ENCODE measurements at places on chromosomes 11 and 22. TPM values are rescaled to one million over a fixed set of nuclear protein-coding genes. Genes with fewer than 3 reads are reported as not detected.

Gene OSM
- 74.7 TPM for total RNA-seq

DNA sequence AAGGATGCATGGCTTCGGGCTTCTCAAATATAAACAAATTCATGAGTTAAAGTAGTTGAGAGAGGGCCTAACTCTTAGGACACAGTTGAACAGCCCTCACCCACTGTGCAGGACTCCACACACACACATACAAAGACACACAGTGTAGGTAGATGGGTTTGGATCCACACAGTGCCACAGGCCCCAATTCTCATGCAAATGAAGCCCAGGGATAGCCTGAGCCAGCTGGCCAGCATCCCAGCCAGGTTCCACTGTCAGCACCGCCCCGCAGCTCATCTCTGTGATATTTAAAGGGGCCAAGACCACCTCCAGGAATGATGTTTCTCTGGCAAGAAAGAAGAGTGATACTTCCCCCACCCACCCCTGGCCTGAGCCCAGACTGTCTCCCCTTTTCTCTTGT lies 11.7 kb downstream of the SLC35C1 start:
- no peak for DNase-seq

- DNase-seq: no peak
Observed at GRCh38 chr11:1238767-1239595, 16.1 kb downstream of the MUC5B start.

Gene PKNOX2
- not detected for total RNA-seq

GRCh38 chr11:118306556-118306955 lies 2.0 kb downstream of the CD3E start:
- DNase-seq: peak; percentile 32

DNA sequence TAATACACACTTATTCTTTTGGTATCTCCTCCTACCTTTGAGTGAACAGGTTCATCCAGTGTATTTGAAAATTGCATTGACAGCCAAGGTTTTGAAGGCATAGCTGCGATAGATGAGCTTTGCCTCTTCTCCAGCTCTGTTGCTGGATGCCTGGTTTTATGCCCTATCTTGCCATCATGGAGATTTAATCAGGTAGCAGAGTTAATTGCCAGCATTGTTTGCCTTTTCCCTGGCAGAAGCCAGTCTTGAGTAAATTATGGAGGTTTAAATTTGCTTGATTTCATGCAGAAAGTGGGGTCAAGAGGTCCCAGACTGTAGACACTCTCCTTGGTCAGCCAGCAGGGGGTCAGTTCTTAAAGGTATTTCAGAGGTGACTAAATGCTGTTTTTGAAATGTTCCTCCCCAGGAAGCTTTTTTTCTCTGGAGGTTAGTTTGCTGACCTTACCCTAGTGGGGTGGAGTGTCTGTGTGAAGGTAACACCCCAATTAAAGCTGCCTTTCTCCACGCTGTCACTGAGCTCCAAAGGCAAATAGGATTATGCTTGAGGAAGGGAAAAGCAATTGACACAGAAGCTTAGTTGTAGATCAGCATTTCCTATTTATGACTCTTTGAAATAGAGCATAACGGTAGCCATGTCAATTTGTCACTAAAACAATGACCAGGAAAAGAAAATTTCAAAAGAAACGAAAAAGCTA lies 96.0 kb downstream of the EXT2 start:
- no peak for DNase-seq

DNA sequence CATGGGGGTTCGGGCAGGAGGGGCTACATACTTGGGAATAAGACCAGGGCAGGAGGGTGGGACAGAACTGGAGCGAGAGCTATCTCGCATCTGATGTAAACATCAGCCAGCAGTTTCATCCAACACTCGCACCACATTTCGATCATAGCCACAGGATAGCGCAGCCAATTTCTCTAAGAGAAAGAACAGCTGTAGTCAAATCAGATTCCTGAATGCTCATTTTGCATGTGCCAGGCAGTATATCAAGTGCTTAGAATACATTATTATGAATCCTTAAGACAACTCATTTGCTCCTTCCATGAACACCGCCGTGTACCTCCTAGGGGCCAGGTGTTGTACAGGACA lies 14.5 kb downstream of the DGCR2 start:
- DNase-seq: no peak

DNA sequence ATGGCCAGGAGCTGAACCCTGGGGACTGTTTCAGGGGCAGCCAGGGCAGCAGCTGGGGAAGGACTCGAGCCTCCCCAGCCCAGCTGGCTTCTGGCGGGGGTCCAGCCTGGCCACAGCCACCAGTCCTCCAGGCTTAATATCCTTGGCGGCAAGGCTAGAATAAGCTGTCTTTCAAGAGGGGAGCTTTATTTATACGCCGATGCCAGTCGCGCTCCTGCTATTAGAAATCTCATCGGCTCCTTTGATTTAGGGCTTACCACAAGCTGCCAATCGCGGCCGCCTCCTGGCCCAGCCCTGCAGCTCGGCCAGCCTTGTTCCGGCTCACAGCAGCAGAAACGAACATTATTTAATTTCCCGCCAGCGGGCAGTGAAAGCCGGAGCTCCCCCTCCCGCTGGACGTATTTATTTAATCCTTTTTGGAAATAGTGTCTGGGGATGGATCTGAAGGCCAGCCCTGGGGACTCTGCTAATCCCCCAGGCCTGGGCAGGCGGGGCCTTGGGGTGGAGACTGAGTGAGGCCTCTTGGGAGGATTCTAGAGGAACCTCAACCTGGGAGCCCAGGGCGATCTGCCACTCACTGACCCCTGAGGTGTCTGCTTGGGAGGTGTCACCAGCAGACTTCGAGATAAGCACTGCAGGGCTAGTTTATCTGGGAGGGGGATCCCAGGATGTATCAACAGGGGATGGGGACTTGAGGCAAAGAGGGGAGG lies 363.1 kb downstream of the MN1 start:
- no peak for DNase-seq

DNA sequence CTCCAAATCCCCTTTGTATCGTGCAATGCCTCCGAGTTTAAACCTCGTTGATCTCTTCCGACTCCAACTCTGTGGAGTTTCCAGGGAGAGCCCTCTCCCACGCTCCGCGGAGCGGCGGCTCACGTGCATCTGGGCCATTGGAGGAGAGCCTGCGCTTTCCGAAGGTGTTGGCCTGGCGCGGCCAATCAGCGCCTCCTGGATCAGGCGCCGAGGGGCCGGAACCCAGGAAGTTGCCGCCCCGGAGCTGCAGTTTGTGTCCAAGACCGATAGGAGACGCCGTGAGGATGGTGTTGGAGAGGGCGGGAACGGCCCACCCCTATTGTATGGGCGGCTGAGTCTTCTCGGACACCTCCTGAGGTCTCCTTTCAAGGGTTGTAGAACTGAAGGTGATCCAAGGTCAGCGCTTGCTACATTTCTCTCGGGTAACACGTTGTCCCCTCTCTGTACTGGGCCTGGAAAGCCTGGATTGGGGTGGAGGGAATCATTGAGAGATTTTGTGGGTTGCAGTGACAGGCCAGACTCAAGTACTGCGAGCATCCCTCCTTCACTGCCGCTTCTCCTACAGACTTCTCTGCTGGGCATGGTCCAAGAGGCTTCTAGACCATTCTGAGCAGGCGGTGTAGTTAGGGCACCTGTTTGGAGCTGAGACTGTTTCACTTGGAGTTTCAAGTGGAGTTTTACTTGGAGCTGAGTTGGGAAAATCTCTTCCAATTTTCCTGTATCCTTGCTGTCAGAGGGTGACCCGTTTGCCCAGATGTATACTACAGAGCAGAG lies 1.7 kb downstream of the ADAMTS15 start:
- DNase-seq: no peak

Measured in activated CD4-positive, alpha-beta T cell treated with anti-CD3 and anti-CD28 coated beads, Interleukin-2, amount 10 ng/mL, durations not matched to agents 7 days and 5 days (primary cell).